Left ventricle myocardium superior (tissue), 1 donor: ENCODE measurements at places on chromosomes 12 and 14.

- DNase-seq = no peak
Measured at GRCh38 chr14:95275494-95275893, 44.2 kb downstream of the CLMN start.

GRCh38 chr12:47729233-47729632 is 3.9 kb upstream of the ENDOU start:
- no peak for DNase-seq

DNA sequence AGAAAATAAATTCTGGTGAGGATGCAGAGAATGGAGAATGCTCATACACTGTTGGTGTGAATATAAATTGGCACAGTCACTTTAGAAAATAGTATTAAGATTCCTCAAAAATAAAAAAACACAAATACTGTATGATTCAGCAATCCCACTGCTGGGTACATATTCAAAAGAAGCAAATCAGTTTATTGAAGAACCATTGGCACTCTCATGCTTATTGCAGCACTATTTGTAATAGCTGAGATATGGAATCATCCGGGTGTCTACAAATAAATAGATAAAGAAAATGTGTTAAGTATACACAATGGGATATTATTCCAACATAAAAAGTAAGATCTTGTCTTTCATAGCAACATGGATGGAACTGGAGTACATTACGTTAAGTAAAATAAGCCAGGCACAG is 579.4 kb upstream of the SEL1L start:
- no peak for DNase-seq

DNA sequence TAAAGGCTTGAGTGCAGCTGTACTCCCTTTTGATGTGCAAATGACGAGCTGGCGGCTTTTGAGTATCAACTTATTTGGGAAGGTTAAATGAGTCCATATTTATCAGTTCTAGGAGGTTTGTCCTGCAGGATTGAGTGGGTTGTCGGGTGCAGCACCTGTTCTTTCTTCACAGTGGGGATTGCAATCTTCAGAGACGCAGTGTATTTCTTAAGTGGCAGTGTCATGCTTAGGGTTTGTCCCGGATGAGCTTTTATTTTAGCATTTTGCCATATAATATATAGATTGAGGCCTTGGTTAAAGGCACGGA is 1.2 kb downstream of the FUT8 start:
- DNase-seq = no peak

- DNase-seq = peak; percentile 39
Measured at GRCh38 chr14:104731320-104732294, 7.6 kb downstream of the ADSS1 start.

DNA sequence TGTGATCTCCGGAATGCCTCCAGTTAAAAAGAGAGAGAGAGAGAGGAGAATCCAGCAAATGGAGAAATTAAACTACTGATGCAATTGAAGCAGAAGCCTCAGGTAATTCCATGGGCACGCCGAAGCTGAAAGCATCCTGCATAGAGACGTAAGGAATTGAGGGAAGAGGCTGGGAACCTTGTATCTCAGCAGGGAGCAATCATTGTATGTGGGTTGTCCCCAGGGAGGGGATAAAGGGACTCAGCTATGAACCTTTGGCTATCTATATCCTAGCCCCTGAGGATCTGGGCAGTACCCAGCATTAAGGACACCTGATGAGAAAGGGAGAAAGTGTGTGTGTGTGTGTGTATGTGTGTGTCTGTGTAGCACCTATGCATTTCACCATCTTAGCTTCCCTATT is 95.8 kb upstream of the ATXN7L3B start:
- no peak for DNase-seq

GRCh38 chr14:102084931-102085330 is 1.9 kb downstream of the HSP90AA1 start:
- no peak for DNase-seq

GRCh38 chr12:51051787-51052186 is 3.7 kb downstream of the LETMD1 start:
- DNase-seq = no peak
